GM12864 (cell line): ENCODE measurements at places on chromosomes 13 and 19.

GRCh38 chr19:58001895-58002369 is 688 bp downstream of the ZNF606 start:
- DNase-seq = no peak

DNA sequence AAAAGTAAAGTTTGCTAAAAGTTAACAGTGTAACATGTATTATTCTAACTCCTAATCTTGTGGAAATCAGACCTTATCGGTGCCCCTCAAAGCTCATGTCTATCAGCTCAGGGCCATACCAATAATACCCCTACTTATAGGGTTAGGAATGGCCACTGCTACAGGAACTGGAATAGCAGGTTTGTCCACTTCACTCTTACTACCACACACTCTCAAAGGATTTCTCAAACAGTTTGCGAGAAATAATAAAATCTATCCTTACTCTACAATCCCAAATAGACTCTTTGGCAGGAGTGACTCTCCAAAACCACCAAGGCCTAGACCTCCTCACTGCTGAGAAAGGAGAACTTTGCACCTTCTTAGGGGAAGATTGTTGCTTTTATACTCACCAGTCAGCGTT is 1677.7 kb downstream of the OLFM4 start:
- DNase-seq = no peak

- no peak for DNase-seq
These were observed 8.6 kb upstream of the MKNK2 start for GRCh38 chr19:2059422-2060201.

DNA sequence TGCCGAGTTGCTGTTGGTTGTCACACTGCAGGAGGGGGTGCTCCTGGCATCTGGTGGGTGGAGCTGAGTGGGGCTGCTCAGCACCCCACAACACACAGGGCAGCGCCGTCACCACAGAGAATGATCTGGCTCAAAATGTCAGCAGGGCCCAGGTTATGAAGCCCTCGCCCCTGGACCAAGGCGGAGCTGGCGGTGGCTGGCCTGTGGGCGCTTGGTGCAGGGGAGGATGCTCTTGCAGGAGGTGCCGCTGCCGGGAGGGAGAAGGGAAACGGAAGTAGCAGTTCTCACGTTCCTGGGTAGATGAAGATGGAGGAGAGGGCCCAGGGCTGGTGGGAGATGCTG is 14.2 kb upstream of the LENG8 start:
- DNase-seq = no peak

DNA sequence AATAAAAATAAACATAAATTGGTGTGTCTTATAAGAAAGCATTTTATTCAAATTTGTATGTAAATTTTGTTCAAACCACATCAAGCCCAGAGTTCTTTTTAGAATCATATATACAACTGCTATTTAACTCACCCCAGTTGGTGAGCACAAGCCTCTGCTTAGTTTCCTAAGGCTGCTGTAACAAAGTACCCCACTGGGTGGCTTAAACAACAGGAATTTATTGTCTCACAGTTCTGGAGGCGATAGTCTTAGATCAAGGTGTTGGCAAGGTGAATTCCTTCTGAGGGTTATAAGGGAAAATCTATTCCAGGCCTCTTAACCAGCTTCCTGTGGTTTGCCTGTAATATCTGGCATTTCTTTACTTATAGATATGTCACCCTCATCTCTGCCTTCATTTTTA is 1133.5 kb downstream of the OLFM4 start:
- no peak for DNase-seq
